ENCODE measurements at places on chromosomes 13 and 19.

DNA sequence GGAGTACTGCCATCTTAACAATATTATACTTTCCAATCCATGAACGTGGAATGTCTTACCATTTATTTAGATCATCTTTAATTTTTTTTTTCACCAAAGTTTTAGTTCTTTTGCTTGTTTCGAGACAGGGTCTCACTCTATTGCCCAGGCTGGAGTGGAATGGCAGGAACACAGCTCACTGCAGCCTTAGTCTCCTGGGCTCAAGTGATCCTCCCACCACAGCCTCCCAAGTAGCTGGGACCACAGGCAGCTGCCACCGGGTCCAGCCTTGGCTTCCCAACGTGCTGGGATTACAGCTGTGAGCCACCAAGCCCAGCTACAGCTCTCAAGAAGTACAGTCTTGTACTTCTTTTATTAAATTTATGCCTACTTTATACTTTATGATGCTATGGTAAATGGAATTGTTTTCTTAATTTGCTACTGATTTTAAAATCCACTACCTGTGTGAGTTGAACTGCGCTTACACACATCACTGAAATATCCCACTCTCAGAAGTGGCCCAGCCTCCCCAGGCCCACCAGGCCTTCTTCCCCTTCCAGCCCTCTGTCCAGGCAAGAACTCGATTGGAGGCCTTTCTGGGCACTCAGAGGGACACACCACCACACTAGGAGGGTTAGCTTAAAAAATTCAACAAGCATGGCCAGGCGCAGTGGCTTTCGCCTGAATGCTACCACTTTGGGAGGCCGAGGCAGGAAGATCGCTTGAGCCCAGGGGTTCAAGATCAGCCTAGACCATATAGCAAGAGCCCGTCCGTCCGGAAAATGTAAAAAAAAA, 1.0 kb upstream of the PGLS start:
- no peak for DNase-seq

DNA sequence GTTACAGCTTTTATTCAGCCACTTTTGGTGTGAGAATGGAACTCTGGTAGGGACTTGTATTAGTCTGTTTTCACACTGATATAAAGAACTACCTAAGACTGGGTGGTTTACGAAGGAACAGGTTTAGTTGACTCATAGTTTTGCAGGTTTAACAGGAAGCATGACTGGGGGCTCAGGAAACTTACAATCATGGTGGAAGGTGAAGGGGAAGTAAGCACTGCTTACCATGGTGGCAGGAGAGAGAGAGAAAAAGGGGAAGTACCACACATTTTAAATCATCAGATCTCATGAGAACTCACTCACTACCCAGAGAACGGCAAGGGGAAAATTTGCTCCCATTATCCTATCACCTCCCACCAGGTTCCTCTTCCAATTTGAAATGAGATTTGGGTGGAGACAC, 942.2 kb downstream of the PCDH17 start:
- no peak for DNase-seq

GRCh38 chr13:79457948-79458347, 23.0 kb upstream of the NDFIP2 start:
- DNase-seq = peak; percentile 47

GRCh38 chr13:25171170-25171516, 945 bp downstream of the AMER2 start:
- DNase-seq = no peak

DNA sequence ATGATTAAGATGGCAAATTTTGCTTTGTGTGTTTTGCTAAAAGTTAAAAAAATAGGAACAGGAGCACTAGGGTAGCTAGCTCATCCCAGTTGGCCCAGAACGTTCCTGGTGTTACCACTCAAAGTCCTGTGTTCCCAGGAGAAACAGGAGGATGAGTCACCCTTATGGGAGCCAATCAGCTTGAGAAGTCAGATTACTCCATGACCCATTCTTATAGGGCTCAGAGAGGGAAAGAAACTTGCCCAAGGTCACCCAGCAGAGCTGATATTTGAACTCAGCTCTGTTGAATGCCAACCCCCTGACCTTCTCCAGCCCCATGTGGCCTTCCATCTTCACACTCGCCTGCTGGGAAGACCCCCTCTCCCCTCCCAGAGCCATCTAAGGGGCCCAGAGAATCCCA, 13.0 kb downstream of the NMRK2 start:
- DNase-seq = no peak

DNA sequence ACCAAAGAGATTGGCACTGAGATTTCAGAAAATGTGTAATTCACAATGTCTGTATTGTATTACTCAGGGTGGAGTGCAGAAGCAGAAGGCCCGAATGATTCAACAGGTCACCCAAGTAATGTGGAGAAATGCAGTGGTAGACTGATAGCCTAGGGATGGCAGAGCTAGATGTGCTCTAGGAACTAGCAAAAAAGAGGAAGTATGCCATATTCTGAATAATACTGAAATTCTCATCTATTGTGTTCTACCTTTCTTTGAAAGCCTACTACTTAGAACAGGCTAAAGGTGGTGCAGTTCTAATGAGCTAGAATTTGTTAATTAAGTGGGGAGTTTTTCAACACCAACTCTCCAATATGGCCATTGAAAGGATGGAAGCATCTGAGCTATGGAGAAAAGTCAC, 1449.8 kb upstream of the MIR17HG start:
- no peak for DNase-seq

DNA sequence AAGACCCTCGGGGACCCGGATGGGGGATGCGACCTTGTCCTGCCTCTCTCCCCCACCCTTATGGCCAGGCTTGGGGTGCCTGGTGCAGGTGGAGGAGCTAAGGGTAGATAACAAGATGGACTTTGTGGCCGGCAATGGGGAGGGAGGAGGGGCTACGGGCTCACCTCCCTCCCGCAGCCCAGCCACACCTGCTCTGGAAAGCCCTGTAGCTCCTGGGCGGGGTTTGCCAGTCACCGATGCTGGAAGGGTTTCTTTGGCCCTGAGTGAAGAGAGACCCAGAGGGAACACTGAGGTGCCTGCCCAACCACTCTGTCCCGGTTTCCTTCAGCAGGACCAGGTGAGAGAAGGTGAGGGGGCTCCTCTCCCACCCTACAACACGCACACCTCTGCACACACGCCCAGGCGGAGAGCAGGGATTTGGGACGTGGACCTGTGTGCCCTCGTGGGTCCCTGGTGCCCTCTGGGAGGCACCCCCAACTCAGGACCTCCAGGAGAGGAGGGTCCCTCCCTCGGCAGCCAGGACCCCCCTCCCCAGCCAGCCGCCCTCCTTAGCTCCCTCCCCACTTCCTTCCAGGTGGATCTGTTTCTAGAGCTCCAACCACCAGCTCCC, at the start of gene FUT2:
TSS of gene FUT2 (plus strand) at position 229 of the 610 bp plus-strand sequence. CDS start 6,986 bp downstream, outside the sequence.
- no peak for DNase-seq

GRCh38 chr19:49224879-49225278, 67.3 kb downstream of the TRPM4 start:
- peak; percentile 29 for DNase-seq

DNA sequence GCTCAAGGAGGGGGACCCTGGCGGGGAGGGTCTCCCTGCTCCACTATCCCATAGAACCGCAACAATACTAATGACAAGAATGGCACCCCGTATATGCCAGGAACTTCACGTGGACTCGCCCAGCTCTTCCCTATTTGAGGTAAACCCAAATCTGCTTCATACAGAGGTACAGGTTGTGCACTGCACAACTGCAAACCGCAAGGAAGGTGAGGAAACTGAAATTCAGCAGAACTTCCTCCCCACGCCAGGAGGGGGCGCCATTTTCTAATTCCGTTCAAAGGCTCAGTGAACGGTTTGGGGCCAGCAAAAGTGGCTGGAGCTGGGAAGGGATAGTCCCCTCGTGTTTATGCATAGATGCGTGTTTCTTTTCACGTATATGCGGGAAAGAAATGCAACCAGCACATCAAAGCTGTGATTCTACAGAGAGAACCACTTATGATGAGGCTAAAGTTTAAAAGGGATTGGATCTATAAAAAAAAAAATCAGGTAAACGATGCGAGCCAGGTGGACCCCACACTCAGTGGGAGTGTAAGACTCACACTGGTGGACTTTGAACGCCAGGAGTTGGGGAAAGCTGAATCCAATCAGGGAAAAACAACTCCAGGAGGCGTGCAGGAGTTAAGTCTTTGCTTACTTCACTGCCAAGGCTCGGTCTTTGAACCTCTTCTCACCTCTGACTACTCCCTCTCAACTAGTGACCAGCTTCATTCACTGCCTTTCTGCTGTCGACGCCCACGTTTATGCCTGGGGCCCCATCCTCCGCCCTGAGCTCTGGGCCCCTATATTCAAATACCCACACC, 20.3 kb downstream of the C19orf81 start:
- peak; percentile 6 for DNase-seq

GRCh38 chr13:29160862-29161261, 340.7 kb downstream of the MTUS2 start:
- no peak for DNase-seq

DNA sequence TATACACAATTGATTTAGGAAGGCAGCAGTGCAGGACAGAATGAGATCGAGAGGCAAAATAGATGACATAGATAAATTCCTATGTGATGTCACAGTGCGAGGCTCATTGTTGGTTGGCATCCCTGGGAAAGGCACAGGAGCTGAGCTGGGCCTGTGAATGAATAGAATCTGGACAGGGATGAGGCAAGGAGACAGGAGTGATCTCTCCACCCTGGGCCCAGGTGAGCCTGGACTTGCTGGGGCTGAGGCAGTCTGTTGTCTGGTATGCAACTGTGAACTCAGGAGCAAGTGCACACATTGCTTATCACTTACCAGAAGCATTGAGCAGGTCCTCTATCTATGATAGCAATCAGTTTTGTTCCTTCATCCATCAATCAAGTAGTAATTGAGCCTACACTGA, 48.2 kb upstream of the ESD start:
- no peak for DNase-seq
